ENCODE measurements at places on chromosomes 12 and 14. TPM values are rescaled to one million over a fixed set of nuclear protein-coding genes. Genes with fewer than 3 reads are reported as not detected.

DNA sequence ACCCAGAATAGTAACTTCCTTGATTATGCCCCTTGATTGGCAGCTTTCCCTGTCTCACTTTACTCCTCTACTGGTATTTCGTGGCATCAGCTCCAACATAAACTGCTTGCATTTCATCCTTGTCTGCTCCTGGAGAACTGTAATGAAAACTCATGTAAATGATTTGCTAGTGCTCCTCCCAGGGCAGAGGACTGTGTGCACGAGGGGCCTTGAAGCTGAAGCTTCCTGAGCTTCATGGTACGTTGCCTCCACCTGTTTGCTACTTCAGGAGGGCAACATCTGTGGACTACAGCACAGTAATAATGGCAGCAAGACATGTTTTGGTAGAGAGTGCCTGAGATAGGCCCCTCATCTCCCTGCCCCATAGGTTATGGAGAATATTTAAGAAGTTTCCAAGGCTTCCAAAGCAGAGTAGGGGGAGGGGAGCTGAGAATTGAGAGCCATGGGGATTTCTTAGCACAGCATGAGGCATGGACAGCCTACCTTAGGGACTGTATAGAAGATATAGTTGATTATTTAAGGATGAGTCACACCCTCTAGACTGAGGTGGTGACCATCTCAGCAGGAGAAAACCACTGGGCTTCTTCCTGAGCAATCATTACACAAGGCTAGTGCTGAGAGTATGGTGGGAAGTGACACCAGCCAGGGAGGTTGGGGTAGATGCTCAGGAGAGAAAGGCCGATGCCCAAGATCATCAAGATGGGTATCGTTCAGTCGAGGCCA, 29.5 kb downstream of the CCDC198 start:
- no peaks in the 10 kb centered on the region for H3K36me3 ChIP-seq
- H3K4me1 ChIP-seq, result no peaks in the 10 kb centered on the region
- DNase-seq, result no peak

GRCh38 chr12:18643681-18644080, 94.1 kb downstream of the PLCZ1 start:
- H3K4me3 ChIP-seq, result no peak overlapping the region
- H3K27ac ChIP-seq, result no peak overlapping the region
- no peaks in the 10 kb centered on the region for H3K4me1 ChIP-seq

VPS33A gene
- 16.2 TPM for total RNA-seq

DNA sequence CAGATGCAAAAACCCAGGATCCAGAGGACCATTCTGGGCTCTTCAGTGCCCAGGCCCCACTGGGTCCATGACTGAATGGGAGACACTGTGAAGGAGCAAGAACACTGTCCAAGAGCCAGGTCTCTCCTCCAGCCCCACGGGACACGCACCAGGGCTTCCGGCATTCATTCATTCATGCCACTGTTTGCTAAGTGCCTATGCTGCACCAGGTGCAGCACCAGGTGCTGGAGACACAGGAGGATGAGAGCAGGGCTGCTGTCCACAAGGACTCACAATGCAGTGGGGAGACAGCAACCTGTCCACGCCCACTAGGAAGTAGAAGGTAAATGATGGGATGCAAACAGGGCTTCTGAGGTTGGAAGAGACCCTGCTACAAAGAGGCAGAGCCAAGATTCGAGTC, 20.4 kb downstream of the CLMN start:
- H3K27ac ChIP-seq, result no peak overlapping the region
- no peak for DNase-seq

GRCh38 chr12:120822832-120823503, 81.2 kb downstream of the SPPL3 start:
- no peak for DNase-seq
- H3K36me3 ChIP-seq, result no peaks in the 10 kb centered on the region
- no peak overlapping the region for H3K27ac ChIP-seq
- no peaks in the 10 kb centered on the region for H3K27me3 ChIP-seq
- no peak overlapping the region for H3K4me3 ChIP-seq

DNA sequence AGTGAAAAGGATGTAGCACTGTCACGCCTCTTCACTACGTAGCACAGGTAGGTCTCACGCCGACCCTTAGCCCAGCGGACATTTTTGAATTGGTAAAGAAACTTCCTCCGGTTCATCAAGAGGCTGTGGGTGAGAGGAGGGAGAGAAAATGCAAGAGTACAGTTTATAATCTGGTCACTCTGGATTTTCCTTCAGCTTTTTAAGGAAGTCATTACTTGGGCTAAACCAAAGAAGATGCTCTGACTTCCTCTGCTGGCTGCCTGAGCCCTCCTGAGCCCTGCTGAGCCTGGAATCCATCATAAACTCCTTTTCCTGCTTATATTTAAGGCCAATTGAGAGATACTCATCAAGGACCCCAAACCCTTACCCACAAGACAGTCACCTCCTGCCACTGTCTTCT, 5.8 kb downstream of the AICDA start:
- H3K36me3 ChIP-seq, result no peaks in the 10 kb centered on the region
- H3K27ac ChIP-seq, result no peak overlapping the region
- H3K4me3 ChIP-seq, result no peak overlapping the region
- no peak for DNase-seq
- no peaks in the 10 kb centered on the region for H3K27me3 ChIP-seq
- peaks cover 8% of the 10 kb centered on the region for H3K4me1 ChIP-seq

GRCh38 chr12:120692524-120693033, 5.6 kb downstream of the MLEC start:
- H3K4me1 ChIP-seq, result peaks cover 55% of the 10 kb centered on the region
- no peak for DNase-seq
- peaks cover 47% of the 10 kb centered on the region for H3K36me3 ChIP-seq
- H3K4me3 ChIP-seq, result no peak overlapping the region
- H3K27ac ChIP-seq, result no peak overlapping the region

DNA sequence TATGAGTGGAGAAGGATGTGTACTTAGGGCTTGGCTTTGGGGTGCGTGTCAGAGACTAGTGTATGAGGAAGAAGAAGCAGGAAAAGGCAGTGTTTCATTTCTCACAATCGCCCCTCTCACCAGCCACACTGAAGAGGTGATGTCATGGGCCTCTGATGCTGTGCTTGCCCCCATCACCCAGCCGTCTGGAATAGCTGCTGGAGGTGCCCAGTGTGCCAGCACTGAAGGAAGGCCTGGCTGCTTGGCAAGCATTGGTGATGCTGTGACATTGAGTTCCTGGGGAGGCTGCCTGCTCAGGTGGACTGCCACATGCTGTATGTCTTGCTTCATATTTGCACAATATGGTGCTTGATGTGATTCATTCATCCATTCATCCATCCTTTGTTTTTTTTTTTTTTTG, 56.2 kb downstream of the CRADD start:
- H3K27me3 ChIP-seq, result no peaks in the 10 kb centered on the region
- peaks cover 4% of the 10 kb centered on the region for H3K4me1 ChIP-seq
- no peak overlapping the region for H3K4me3 ChIP-seq

DPY19L2 gene
- 3.2 TPM for total RNA-seq

GRCh38 chr14:74176400-74176793, 62.9 kb upstream of the VSX2 start:
- H3K4me1 ChIP-seq, result peaks cover 12% of the 10 kb centered on the region
- DNase-seq, result no peak
- H3K27me3 ChIP-seq, result no peaks in the 10 kb centered on the region

VRTN gene
- total RNA-seq, result not detected

GRCh38 chr12:104657726-104658484, 201.2 kb downstream of the CHST11 start:
- no peak overlapping the region for H3K4me3 ChIP-seq
- DNase-seq, result no peak
- H3K27ac ChIP-seq, result no peak overlapping the region
- H3K4me1 ChIP-seq, result no peaks in the 10 kb centered on the region
- H3K36me3 ChIP-seq, result no peaks in the 10 kb centered on the region

DDX11 gene
- 8.9 TPM for total RNA-seq

DNA sequence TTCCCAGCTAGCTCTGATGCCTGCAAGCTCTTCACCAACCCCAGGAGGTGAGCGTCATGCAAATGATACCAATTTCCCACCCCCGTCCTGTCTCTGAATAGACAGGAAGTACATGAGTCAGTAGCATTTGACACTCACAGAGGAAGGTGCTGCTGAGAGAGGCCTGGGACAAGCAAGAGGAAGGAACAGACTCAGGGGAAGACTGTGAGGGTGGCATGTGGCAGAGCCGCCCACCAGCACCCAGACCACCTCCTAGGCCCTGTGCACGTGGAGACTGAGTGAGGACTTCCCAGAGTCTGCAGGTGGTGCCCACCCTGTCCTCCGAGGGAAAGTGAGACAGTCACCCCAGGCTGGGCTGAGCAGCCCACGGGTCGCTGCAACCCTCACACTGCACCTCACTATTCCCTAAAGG, 199.5 kb upstream of the SFSWAP start:
- no peaks in the 10 kb centered on the region for H3K36me3 ChIP-seq
- H3K4me1 ChIP-seq, result no peaks in the 10 kb centered on the region
- H3K27ac ChIP-seq, result no peak overlapping the region
- H3K27me3 ChIP-seq, result no peaks in the 10 kb centered on the region
- DNase-seq, result no peak

DNA sequence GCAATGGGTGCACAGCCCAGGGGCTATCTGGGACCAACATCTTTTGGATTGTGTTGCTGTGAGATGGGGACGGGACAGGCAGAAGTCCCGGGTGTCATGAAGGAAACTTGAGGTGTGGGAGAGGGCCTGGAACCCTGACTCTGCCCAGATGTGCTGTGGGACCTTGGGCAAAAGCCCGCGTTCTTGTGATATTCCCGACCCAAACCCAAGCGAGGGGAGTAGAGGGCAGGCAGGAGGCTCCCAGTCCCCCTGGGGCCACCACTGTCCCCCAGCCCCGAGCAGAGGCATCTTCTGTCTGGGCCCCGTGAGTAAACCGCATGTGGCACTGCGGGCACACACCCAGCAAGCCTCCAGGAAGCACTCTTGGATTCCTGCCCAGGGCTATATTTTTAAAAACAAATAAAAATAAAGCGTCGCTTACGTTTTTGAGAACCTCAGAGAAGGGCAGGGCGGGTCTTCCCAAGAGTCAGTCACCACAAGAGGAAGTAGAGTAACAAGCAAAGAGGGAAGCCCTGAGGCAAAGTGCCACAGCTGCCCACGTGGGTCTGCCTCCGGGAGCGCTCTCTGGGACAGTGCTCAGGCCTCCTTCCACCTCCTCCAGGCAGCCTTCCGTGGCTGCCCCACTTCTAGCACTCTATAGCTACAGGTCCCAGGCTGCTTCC, 39.5 kb downstream of the BEGAIN start:
- no peaks in the 10 kb centered on the region for H3K27me3 ChIP-seq
- DNase-seq, result peak; percentile 87
- H3K4me3 ChIP-seq, result no peak overlapping the region
- H3K27ac ChIP-seq, result peak overlapping the region; percentile 79

P2RX7 gene
- total RNA-seq, result 20.5 TPM

DNA sequence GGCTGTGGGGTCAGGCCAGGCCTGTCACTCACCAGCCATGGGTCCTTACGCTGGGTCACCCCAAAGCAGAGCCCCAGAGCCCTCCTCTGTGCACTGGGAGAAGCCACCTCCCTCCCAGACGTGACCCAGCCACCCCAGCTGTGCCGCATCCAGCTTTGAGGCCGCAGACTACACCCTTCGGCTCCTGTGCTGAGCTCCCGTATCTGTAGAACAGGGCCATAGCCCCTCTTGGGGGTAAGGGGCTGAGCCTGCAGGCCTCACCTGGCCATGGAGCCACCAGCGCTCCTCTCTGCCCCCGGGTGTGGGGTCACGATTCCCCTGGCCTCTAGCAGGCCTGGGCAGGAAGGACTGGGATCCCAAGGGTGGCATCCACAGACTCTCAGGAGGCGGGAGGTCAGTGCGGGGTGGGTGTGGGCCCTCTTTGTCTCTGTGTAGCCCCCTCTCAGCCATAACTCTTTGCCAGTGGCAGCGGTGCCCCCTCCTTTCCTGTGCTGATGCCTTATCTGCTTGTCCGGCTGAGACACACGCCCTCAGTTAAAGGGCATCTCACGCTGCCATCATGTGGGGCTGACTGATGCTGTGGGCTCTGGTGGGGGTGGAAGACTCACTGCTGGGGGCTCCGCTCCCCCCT, 16.3 kb downstream of the ASPG start:
- no peak overlapping the region for H3K27ac ChIP-seq
- no peaks in the 10 kb centered on the region for H3K36me3 ChIP-seq
- peaks cover 12% of the 10 kb centered on the region for H3K4me1 ChIP-seq
- DNase-seq, result peak; percentile 37
- no peak overlapping the region for H3K4me3 ChIP-seq
- H3K27me3 ChIP-seq, result no peaks in the 10 kb centered on the region

MMP14 gene
- 124 TPM for total RNA-seq

KRT1 gene
- total RNA-seq, result 1.3 TPM

DNA sequence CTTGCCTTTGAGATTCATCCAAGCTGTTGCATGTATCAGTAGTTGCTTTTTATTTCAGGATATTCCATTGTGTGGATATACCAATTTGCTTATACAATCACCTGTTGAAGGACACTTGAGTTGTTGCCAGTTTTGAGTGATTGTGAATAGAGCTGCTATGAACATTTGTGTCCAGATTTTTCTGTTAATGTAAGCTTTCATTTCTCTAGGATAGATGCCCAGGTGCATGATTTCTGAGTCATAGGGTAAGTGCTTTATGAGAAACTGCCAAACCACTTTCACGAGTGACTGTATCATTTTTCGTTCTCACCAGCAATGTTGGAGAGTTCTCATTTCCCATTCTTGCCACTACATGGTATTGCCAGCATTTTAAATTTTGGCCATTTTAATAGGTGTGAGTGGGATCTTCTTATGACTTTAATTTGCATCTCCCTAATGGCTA, 434.6 kb upstream of the RGS6 start:
- no peak overlapping the region for H3K4me3 ChIP-seq
- peaks cover 7% of the 10 kb centered on the region for H3K4me1 ChIP-seq
- no peak overlapping the region for H3K27ac ChIP-seq
- H3K36me3 ChIP-seq, result no peaks in the 10 kb centered on the region
- no peak for DNase-seq

- no peaks in the 10 kb centered on the region for H3K27me3 ChIP-seq
- no peak for DNase-seq
These were observed 74.1 kb upstream of the KRAS start for GRCh38 chr12:25324861-25325260.

- DNase-seq, result no peak
- no peaks in the 10 kb centered on the region for H3K27me3 ChIP-seq
- no peak overlapping the region for H3K4me3 ChIP-seq
- H3K4me1 ChIP-seq, result no peaks in the 10 kb centered on the region
- H3K27ac ChIP-seq, result no peak overlapping the region
These were observed 109.7 kb downstream of the GPATCH2L start for GRCh38 chr14:76261371-76261811.

PIK3C2G gene
- 0.59 TPM for total RNA-seq

FZD10 gene
- 1.9 TPM for total RNA-seq

GRCh38 chr14:100398044-100398443, 74.9 kb downstream of the SLC25A47 start:
- H3K27ac ChIP-seq, result no peak overlapping the region
- no peaks in the 10 kb centered on the region for H3K36me3 ChIP-seq
- no peak for DNase-seq

- H3K27ac ChIP-seq, result no peak overlapping the region
- H3K4me3 ChIP-seq, result no peak overlapping the region
- no peaks in the 10 kb centered on the region for H3K4me1 ChIP-seq
- no peaks in the 10 kb centered on the region for H3K27me3 ChIP-seq
These were observed 1088.3 kb upstream of the SEL1L start for GRCh38 chr14:82621881-82622450.

GRCh38 chr14:24310646-24311604, at the start of gene LTB4R:
LTB4R (plus strand) TSS chr14:24311502; CDS start chr14:24315652, 4,150 bp downstream.
- H3K4me1 ChIP-seq, result peaks cover 75% of the 10 kb centered on the region
- peak; percentile 86 for DNase-seq
- H3K4me3 ChIP-seq, result peak within 1 kb of the TSS; percentile 73
- H3K27me3 ChIP-seq, result no peaks in the 10 kb centered on the region
- peaks cover 18% of the 10 kb centered on the region for H3K36me3 ChIP-seq

- no peak overlapping the region for H3K27ac ChIP-seq
- no peak overlapping the region for H3K4me3 ChIP-seq
- H3K27me3 ChIP-seq, result no peaks in the 10 kb centered on the region
- peaks cover 9% of the 10 kb centered on the region for H3K36me3 ChIP-seq
These were observed 17.0 kb downstream of the PPP1R1A start for GRCh38 chr12:54571193-54572188.
